ENCODE measurements at places on chromosomes 11 and 22.
A peak's percentile ranks its signal among the peaks of the same experiment; 100 is the strongest.

- no peak for DNase-seq
These were observed 98.0 kb downstream of the PIWIL4 start for GRCh38 chr11:94665116-94665659.

DNA sequence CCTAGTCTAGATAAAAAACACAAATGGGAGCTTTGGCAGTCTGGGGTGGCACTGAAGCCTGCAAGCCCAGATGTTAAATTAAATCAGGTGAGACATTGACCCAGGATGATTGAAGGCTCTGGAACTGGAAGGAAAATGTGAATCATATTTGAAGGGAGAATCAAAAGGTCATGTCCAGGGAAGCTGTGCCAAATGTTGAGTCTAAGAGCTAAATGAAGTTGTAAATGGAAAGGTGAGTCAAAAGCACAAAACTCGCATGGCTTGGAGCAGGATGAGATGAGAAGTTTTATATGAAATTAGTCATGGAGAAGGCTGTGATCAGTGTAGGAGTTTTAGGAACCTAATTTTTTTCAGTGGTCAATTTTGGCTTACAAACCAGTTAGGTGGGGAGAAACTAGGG is 301.1 kb downstream of the BLID start:
- DNase-seq, result no peak

DNA sequence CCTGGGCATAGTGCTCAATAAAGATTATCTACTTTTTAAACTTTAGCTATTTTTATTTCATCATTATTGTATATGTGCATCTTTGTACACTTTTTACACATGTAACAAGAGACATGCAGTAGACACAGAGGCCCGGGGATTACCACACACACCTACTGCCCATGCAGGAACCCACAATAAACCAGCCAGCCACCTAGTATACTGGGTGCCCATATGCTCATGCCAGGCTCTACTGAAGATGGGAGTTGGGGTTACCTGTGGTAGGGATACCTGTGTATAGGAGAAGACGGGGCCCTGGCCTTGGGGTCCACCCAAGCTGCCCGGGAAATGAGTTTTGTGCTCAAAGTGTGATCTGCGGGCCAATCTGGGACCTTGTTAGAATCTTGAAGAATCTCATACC is 31.2 kb upstream of the P2RY2 start:
- peak; percentile 6 for DNase-seq

DNA sequence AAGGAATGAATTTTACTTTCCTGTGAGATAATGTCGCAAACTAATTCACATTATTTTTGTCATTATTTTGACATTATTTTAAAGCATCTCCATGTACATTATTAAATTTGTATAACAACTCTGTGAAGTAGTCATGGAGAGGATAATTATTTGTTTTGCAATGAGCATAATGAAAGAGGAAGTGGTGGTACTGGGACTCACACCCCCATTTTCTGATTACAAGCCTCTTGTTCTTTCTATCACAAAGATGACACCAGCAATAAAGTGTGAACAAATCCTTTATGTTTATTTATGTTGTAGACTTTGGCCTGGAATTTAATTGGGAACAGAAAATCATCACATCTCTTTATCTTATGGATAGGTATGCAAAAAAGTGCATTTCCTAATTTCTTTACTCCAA is 522.6 kb downstream of the TMEM135 start:
- no peak for DNase-seq

GRCh38 chr11:8772571-8773519 is 90.3 kb downstream of the RPL27A start:
- no peak for DNase-seq

DNA sequence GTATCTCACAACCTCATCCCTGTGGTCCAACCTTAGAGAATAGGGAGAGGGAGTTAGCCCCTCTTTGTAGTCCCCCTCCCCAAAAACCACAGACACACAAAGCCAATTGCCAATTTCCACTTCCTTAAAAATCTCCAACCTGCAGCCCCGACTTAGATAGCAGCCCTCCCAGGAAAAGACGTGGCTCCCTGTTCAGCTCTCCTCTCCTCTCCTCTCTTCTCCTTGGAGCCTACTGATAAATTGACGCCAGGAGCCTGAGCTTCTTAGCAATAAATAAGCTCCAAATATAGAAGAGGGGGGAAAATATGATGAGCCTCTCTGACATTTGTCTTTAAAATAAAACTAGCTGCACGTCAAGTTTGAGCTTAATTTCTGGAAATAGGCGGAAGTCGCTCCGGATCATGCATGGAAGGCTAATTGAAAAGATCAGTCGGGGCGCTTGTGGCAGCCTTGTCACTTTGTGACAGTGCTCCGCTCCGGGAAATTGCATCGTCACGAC is 7.3 kb downstream of the PAX6 start:
- no peak for DNase-seq

DNA sequence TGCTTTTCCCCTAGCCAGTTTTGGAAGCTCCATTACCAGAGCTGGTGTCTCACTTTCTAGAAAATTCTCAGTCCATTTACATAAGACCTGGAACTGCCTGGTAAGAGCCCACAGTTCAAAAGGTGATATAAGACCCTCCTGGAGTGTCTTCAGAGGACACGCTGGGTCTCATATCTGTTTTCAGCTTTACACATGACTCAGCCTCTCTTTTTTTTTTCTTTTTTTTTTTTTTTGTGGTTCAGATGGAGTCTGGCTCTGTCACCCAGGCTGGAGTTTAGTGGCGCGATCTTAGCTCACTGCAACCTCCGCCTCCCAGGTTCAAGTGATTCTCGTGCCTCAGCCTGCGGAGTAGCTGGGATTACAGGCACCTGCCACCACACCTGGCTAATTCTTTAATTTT is 30.7 kb downstream of the WEE1 start:
- no peak for DNase-seq

GRCh38 chr11:98729118-98729517 is 291.6 kb upstream of the CNTN5 start:
- DNase-seq, result no peak

DNA sequence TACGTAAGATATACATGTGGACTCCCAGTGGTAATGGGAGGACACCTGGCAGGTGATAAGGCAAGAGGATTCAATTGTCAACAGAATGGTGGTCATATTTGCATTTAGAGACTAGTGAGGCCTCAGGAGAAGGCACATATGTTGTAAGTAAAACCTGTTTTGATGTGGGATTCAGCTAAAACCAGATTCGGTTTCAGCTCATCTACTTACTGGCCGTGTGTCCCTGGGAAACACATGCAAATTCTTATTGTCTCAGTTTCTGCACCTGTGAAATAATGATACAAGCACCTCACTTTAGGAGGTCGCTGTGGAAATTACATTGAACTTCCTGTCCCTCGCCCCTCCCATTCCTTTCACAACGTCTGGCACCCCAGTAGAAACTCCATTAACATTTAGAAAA is 78.9 kb upstream of the FIBIN start:
- no peak for DNase-seq

GRCh38 chr11:27894552-27894951 is 194.3 kb upstream of the BDNF start:
- no peak for DNase-seq

GRCh38 chr11:13429836-13430235 is 33.2 kb downstream of the BTBD10 start:
- no peak for DNase-seq

DNA sequence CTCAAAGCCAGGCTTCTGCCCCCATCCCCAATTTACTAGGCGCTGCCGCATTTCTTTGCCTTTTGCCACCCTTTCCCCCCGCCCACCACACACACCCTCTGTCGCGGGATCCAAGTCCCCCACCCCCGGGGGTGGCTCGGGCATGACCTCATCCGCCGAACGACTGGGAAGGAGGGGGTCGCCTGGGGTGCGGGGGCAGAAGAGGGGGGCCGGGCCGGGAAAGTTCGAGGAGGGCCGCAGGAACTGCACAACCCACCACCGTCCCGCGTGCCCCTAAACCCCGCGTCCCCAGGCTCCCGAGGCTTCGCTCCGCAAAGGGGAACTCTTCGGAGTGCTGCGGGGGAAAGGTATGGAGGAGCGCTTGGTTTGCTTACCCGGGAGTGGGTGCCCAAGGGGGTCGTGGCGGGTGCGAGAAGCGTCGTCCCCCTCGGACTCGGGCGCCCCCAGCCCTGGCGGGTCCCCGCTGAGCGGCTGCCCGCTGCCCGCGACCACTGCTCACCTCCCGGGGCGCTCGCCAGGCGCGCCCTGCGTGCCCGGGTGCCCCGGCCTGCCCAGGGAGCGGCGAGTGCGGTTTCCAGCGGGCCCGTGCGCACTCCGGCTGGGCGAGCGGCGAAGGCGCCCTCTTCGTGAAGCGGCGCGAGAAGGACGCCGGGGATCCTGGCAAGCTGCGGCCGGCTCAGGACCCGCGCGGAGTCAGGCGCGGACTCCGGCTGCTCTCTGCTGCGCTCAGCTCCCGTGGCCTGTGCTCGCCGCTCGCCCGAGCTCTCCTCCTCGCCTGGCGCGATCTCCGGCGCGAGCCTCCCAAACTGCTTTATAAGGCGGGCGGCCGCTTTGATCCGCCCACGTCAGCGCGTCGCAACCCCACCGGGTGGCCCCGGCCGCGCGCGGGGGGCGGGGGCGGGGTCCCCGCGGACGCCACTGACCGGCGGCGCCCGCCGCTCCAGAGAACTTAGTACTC is 4.0 kb upstream of the WNT11 start:
- DNase-seq, result peak; percentile 70

DNA sequence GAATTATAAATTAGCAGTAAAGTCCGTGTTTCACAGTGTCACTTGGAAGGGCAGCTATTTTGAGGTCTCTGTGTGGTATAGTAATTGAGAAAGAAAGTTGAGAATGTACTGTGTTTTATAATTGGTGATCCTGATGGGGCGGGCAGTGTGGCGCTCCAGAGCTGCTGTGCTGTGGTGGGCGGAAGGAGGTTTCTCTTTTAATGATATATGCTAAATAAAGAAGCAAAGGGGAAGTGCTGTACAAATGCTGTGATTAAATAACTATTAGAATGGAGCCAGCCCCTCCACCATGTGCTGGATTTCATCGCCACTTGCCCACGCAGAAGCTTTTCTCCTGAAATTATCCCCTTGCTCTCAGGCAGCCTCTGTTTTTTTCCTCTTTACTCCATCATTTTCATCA is 24.6 kb downstream of the ATXN10 start:
- DNase-seq, result no peak

GRCh38 chr11:132123449-132123848 is 753.0 kb downstream of the NTM start:
- no peak for DNase-seq

- DNase-seq, result peak; percentile 79
These were observed 453.5 kb downstream of the OPCML start for GRCh38 chr11:133078591-133079404.

DNA sequence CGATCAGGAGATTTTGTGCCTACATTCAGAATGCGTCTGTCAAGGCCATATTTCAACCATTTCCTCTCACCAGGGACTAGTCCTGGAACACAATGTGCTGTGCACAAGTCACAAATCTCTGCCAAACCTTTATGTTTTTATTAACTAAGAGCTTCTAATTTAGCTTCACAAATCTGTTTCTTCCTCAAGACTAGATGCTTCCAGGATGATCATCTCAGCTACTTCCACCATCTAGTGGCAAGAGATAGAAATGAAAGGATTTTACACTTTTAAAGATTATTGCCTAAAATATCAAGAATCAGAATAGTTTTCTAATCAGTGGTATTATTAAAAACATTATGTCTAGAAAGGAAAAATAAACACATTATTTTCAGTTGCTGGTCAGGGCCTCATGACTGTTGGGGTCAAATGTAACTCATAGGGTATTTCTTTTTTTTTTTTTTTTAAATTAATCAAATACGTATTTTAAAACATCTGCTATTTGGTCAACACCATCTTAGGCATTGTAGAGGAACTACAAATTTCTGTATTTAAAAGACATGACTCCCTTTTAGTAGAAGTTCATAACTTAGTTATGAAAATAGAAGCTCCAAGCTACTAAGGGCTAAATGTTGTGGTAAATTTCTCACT is 1102.6 kb downstream of the DLG2 start:
- peak; percentile 32 for DNase-seq

GRCh38 chr22:17851759-17852158 is 77.5 kb upstream of the BID start:
- DNase-seq, result no peak

- no peak for DNase-seq
These were observed 17.8 kb upstream of the SYVN1 start for GRCh38 chr11:65152122-65152521.

DNA sequence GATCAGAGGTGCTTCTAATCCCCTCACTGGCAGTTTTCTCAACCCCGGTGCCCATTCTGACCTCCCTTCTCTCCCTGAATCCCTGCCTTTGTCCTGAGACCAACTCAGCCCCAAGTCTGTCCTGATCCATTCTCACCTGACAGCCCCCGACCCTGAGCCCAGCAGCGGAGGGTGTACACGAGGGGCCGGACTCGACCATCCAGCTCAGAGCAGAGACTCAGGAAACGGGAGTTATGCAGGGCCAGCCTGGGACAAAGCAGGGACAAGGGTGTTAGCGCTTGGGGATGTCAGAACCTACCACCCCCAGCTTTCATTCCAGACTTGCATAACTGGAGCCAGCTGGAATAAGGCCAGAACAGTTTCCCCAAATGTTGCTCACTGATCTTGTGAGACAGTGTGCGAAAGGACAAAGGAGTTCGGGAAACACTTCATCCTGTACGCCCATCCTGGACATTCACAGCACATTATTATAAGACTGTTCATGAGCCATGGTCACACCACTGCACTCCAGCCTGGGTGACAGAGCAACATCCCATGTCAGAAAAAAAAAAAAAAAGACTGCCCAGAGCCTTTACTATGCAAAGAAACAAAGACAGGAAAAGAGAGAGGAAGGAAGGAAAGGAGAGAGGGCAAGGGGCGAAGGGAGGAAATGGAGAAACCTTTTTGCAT is 3.5 kb upstream of the EEF1G start:
- DNase-seq, result no peak

GRCh38 chr22:41021061-41021612 is 70.0 kb downstream of the RBX1 start:
- DNase-seq, result peak; percentile 32

GRCh38 chr11:36352922-36353321 is 56.8 kb downstream of the PRR5L start:
- DNase-seq, result no peak

- DNase-seq, result no peak
These were observed 41.7 kb downstream of the BRD1 start for GRCh38 chr22:49785841-49786471.

GRCh38 chr11:120037111-120037510 is 100.8 kb downstream of the TRIM29 start:
- DNase-seq, result no peak

GRCh38 chr11:78226684-78227680 is 38.3 kb downstream of the USP35 start:
- no peak for DNase-seq

DNA sequence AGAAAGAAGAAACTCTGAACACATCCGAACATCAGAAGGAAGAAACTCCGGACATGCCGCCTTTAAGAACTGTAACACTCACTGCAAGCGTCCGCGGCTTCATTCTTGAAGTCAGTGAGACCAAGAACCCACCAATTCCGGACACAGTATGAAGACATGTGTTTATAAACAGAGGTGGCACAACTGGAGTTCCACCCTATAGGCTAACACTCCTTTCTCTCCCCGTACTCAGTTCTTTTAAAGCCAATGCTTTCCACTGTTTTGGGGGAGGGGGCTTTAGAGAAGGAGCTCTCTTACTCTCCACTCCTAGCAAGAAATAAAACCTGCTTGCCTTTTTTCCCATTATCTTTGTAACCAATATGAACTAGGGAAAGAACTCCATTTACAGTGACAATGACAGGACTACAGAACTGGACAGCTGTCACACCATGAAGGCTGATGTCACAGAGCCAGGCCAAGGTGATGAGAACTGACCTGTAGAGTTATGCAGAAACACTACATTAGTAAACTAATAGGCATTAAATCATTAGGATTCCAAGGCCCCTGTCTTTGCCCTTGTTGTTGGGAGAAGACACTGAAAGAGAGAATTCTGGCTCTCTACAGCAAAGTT is 733 bp downstream of the TRIM5 start:
- no peak for DNase-seq

GRCh38 chr11:27722953-27723344 is 22.7 kb upstream of the BDNF start:
- no peak for DNase-seq

Measured in testis (tissue), 5 donors.